ENCODE measurements at places on chromosomes 2 and 18.

DNA sequence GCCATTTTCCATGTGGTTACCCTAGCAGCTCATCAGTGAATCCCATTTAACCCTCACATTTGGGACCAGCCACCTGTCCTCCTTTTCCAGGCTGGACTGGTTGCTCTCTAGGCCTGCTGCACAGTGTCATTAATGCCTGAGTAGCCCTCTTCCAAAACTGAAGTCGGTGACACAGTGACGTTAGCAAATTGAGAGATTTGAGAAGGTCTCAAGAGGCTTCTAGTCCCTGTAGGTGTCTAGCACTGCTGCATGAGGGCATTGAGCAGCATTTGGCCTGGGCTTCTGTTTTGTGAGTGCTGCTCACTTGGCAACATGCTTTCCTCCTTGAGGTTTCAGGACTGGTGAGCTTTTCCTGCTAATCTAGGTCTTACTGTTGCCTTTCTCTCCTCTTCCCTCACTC is 36.7 kb downstream of the PKP4 start:
- no peak for DNase-seq

GRCh38 chr2:203728321-203728720 is 21.9 kb downstream of the CD28 start:
- DNase-seq, result no peak

DNA sequence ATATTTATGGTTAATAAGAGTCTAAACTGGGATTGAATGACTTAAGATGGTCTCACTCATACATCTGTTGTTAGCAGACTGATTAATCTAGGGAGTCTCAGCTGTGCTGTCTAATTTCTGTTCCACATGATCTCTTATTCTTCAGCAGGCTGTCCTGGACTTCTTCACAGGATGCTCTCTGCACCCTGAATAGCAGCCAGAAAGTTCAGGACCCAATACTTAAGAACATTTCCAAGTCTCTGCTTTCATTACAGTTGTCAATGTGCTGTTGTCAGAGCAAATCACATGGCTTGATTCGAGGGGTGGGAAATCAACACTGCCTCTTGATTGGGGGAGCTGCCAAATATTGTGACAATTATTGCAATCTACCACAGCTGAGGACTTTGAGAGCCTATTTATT is 627.1 kb upstream of the SLC8A1 start:
- DNase-seq, result no peak

DNA sequence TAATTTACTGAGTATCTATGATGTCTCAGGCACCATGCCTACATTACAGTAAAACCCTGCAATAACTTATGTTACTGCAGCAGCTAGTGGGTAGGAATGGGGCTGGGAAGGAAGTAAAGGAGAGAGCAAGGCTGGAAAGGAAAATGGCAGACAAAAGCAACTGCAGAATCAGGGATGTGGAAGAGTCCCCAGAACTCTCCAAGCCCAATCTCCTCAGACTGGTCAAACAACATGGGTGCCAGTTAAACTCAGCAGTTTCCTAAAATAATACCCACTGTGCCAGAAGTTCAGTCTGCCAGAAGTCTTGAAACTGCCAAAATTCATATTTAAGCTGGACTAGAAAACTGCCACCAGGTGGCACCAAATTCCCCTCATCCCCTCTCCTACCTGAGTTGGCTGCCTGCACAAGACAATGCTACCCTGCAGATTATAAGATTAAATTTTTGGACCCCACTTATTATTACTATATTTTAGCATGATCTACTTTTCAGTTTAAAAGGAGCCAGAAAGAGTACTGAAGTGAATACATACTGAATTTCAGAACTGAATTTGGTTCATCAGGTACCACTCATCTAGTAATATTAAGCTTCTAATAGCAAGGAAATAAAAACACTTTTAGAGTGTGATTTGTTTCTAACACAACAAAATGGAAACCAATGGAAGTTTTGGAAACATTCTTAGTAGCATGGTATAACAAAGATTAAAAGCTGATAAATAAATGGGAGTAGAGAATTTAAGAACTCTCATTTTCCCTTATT is 86.8 kb upstream of the DNER start:
- peak; percentile 73 for DNase-seq

DNA sequence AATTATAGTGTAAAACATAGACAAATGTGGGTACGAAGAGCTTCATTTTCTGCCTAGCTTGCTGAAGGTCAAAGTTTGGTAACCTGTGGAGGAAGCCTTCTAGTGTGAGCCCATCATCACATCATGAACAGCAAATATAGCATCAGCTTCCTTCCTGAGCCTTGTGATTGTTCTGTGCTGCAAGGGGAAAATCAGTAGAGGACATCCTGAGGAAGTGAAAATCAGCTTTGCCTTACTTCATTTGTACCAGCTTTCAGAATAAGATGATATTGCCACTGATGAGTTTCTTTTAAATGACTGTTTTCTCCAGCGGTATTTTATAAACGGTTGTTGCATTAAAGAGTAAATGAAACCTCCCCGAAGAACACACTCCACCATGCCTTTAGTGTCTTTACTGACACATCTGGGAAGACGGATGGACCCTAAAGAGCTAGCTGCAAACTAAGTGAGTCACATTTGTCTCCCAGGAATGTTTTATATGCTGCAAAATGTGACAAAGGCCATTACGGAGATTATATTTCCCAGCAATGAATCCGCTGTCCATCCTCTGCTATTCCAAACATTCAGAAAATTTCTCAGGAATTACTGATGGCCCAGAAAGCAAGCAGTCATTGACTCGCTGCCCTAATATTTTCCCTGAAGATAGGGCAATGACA is 1272.8 kb downstream of the SUCLG1 start:
- no peak for DNase-seq

- peak; percentile 14 for DNase-seq
These were observed 46.9 kb upstream of the LAMA1 start for GRCh38 chr18:7164323-7165004.

- DNase-seq, result no peak
These were observed 90.8 kb downstream of the EPAS1 start for GRCh38 chr2:46387886-46388515.

DNA sequence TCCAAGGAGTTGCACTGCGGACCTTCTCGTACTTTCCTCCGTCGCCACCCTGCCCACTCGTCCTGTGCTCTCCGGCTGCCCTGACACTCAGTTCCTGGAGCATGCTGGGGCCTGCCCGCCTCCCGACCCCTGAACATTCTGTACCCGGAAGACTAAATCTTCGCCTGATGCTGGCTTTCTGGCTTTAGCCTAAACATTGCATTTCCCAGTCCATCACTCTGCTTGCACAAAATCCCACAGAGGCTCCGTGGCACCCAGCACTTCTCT is 550 bp upstream of the SFXN5 start:
- peak; percentile 57 for DNase-seq

DNA sequence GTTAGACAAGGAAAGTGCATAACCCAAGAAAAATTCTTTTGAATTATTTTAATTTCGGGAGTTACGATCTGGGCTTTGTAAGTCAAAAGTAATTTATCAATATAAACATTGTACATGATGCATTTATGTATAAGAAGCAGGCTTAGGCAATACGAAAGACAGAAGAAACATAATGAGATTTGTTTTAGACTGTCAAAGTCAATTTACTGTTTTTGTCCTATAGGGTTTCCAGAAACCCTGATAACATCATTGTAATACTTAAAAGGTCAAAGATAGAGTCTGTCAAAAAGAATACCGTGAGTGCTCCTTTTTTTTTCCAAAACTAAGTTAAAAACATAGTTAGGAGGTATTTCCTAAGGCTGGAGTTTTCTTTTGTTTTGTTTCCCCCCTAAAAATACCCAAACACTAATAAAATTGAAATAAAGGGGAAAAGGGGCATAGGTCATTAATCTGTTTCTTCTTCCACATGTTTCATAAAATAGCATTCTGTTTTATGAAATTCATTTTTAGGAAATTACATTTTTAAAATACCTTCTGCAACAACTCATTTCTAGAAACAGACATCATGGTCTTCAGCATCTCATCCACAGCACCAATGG is 16.1 kb downstream of the C1D start:
- DNase-seq, result no peak

GRCh38 chr2:39264733-39265132 is 21.0 kb upstream of the CDKL4 start:
- no peak for DNase-seq

DNA sequence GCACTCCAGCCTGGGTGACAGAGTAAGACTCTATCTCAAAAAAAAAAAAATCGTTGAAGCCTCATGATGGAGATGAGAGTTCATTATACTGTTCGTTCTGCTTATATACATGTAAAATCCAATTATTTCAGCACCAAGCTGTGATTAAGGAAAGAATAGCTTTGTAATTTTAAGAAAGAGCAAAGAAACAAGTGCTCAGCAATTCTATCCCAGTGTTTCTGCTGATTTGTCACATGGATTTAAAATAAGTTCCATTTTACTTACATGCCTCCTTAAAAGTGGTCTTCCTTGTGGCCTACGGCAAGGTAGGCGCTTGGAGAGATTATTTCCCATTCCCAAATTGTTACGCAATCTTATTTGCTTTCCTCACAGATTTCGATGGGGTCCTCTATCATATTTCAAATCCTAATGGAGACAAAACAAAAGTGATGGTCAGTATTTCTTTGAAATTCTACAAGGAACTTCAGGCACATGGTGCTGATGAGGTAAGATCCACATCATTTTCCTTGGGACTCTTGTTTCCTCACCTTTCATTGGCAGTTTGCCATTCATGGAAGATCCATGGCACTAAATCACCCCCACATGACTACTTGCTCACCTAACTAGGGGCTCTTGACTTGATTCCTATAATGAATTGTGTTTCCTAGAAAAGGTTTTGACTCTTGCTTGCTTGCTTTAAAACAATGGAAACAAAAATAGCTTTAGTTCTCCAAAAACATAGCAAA is 11.5 kb downstream of the ARPC2 start:
- no peak for DNase-seq

DNA sequence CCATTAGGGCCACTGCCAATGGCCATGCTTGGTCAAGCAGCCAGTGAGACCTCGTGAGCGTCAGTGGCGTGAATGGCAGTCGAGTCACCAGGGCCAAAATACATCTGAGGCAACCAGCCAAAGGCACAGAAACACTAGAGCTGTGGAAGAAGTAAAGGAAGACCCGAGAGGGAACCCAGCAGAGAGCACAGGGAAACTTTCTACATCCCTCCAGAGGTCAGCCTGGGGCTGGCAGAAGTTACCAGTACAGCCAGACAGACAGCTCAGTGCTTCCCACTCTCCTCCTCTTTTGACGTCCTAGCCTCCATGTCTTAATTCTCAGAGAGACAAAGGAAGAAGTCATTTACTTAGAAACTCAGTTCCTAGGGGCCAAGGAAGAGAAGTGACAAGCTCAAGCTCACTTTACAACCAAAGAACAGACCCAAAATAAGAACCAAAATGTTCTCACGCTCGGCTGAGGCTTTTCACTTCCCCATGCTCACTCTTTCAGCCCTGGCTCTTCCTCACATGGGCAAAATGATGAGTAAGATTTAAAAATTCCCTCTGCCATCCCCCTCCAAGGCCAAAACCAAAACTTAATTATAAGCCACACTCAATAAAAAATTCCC is 8.7 kb downstream of the CYRIA start:
- no peak for DNase-seq

- peak; percentile 93 for DNase-seq
These were observed at the start of gene SLC14A1 for GRCh38 chr18:45723567-45724355. SLC14A1 (plus strand) TSS chr18:45724181; CDS start chr18:45730321, 6,140 bp downstream.

DNA sequence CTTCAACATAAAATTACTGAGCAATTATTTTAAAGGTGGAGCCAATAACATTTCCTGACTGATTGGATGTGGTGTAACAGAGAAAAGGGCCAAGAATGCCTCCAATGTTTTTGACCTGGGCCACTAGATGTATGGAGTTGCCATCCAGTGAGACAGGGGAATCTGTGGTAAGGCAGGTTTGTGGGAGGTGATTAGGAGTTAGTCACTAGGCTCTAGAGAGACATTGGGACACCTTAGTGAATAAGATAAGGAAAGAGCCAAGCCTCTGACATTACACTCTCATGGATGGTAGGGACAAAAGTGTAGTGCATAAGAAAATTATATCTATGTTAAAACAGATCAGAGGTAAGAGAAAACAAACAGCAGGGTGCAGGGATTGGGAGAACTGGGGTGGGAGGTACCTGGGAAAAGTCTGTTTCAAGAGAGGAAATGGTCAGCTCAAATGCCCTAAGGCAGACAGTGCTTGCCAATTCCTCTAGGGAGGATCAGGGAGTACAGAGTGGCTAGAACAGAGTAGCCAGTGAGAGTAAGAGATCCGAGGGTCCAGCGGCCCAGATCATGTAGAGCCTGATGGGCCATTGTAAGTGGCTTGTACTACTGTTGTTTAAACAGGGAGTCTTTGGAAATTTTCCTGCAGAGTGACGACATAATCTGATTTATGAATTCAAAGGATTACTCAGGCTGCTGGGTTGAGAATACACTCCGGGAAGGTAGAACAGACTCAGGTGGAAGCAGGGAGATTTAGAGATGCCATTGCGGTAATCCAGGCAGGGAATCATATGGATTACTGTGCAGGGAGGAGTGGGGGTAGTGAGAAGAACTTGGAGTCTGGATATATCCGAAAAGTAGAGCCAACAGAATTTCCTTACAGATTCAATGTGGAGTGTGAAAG is 45.7 kb upstream of the CUL3 start:
- DNase-seq, result no peak

DNA sequence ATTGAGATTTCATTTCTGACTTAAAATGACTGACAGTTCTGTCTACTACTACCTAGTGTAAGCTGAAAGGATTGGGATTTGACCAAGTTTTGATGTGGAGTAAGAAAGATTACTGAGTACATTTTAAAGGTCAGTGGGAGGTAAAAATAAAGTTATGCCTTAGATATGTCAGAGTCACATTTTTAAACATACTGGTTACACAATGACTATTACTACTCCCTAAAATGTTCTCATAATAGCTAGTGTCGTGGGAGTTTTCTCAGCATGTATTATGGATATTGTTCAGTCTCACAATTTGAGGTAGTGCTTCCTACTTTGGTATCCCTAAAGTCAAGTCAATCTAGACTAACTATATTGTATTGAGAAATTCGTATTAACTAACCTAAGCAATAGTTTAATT is 1092.5 kb downstream of the LRP1B start:
- DNase-seq, result no peak

DNA sequence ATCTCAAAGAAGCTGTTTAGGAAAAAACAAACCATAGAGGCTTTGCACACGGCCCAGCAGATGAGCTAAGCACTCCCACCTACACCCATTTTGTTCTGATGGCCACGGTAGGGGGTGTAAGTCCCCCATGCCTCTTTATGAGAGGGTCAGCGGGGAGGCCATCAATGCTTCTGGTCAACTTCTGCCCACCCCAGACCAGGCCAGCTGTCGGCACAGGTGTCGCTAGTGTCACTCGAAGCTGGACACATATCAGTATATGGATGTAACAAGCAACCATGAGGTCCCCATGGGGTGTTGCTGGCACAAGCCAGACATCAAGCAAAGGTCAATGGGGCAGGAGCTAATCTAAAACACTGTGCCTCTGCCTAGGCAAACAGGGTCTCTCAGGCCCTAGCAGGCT is 23.7 kb upstream of the SLC35F6 start:
- DNase-seq, result no peak

DNA sequence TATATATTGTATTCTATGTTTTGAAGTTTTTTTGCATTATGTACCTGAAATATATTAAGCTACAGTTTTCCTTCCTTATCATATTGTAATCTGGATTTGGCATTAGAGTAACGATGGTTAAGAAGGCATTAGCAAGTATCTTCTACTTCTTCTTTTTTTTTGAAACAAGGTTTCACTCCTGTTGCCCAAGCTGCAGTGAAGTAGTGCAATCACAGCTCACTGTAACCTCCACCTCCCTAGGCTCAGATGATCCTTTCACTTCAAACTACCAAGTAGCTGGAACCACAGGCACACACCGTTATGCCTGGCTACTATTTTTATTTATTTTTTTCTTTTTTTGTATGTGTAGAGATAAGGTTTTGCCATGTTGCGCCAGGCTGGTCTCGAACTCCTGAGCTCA is 201.1 kb downstream of the ZNF804A start:
- DNase-seq, result no peak
